ENCODE measurements at places on chromosomes 12 and 14. TPM values are rescaled to one million over a fixed set of nuclear protein-coding genes. Genes with fewer than 3 reads are reported as not detected.

GLS2 gene
- 0.44 TPM for total RNA-seq

RNASE1 gene
- total RNA-seq: 99.4 TPM

RPL36AL gene
- 335 TPM for total RNA-seq

DAO gene
- not detected for total RNA-seq

RERG gene
- not detected for total RNA-seq

MYF5 gene
- total RNA-seq: not detected

LALBA gene
- total RNA-seq: not detected

SLC8A3 gene
- total RNA-seq: 1.3 TPM

RARG gene
- total RNA-seq: 8.9 TPM

LRTM2 gene
- not detected for total RNA-seq

PLCZ1 gene
- not detected for total RNA-seq

SIX4 gene
- 0.88 TPM for total RNA-seq

SP1 gene
- 21.0 TPM for total RNA-seq

DNAI7 gene
- not detected for total RNA-seq

TAS2R9 gene
- 0.13 TPM for total RNA-seq

AQP2 gene
- total RNA-seq: not detected

DENND5B gene
- total RNA-seq: 5.2 TPM

MUCL1 gene
- total RNA-seq: not detected

CLEC4C gene
- total RNA-seq: not detected

P2RX7 gene
- 16.6 TPM for total RNA-seq

SPX gene
- total RNA-seq: 0.16 TPM

STYK1 gene
- total RNA-seq: 6.0 TPM
